ENCODE measurements at places on chromosomes 13 and 19.

DNA sequence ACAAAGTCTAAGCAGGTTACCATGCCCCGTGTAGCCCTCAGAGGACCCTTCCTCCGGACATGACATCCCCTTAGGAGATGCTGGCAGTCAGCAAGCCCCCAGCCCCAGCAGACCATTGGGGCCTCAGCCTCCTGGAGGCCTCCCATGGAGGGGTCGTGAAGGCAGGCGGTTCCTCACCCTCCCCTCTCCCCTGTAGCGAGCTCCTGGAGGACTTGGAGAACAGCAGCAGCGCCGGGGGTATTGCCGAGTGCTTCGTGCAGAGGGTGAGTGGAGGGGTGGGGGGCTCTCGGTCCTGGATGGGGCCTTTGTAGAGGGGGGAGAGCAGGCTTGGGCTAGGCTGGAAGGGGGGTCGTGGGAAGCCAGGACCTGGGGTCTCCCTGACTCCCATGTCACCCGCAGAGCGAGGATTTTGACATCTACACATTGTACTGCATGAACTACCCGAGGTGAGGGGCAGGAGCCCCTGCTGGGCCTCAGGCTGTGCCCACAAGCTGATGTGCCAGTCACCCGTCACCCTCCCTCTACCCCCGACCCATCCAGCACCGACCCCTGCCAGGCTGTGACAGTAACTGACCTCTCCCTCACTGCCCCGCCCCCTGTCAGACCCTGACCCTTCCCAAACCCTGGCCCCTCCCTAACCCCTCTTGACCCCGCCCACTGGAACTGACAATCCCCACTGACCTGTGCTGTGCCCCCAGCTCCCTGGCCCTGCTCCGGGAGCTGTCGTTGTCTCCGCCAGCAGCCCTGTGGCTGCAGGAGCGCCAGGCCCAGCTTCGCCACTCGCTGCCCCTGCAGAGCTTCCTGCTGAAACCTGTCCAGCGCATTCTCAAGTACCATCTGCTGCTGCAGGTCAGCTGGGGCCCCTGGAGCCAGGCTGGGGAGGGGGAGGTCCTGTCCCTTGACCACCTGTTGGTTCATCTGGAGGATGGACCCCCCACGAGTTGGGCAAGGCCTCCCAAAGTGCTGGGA is 4.0 kb downstream of the PLEKHG2 start:
- DNase-seq: no peak

GRCh38 chr13:32063619-32064233 is 32.2 kb downstream of the FRY start:
- DNase-seq: no peak

DNA sequence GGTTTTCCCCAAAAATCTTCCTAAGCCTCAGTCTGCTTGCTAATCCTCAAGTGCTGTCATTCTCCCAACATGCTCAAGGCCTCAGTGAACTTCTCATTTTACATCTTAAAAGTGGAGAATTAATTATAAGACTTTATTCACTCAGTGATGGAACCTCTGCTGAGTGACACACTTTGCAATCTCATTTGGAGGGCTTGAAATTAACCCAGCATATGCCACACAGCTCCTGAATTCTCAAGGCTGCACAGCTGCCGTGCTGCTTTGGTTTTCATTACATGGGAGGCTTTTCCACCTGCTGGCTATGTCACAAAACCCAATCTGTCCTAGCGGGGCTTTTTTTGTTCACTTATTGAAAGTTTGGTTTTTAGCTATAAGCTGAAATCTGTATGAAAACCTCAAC is 28.3 kb upstream of the SERPINE3 start:
- DNase-seq: no peak

DNA sequence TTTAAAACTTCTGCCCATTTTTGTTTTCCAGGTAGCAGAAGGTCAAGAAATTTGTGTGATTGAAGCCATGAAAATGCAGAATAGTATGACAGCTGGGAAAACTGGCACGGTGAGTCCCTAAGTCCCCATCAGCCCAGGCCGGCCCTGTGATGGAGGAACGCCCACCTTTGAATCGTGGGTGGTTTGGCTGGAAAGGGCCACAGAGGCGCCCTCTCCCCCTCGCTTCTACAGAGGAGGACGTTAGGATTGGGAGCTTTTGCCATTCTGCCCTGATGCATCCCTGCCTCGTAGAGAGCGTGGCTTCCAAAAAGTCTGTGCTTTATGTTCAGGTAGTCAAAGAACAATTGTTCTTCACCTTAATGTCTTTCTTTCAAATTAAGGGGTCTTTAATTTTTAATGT is 60.9 kb downstream of the GGACT start:
- DNase-seq: no peak

GRCh38 chr19:1063030-1063908 is 3.7 kb upstream of the ARHGAP45 start:
- no peak for DNase-seq

DNA sequence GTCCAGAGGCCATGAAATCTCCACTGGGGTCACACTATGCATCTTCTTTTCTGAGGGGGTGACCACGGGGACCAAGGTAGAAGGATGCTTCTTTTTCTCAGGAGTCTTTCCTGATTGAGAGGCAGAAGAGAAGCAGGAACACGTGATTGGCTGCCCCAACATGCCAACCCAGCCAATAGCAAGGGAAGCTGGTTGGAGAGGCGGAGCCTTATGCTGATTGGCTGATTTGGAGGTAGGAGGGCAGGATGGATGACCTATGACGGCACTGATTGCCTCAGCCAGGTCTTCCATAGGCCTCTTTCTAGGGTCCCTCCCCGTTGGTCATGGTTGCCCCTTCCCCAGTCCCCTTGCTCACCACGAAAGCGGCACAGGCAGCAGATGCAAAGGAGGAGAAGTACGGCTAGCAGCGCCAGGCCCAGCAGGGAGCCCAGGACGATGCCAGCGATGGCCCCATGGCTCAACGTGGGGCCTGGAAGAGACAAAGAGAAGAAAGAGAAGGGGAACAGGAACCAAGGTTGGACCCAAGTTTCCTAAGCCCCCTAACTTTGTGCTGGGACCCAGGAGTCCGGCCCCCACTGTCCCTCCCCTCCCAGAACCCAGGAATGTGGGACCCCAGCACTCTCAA is 8.0 kb downstream of the VSIG10L start:
- peak; percentile 14 for DNase-seq

- DNase-seq: peak; percentile 28
These were observed 213.3 kb downstream of the MZT1 start for GRCh38 chr13:72514146-72514545.

- peak; percentile 20 for DNase-seq
These were observed 45.9 kb downstream of the SPTBN4 start for GRCh38 chr19:40512473-40513344.

DNA sequence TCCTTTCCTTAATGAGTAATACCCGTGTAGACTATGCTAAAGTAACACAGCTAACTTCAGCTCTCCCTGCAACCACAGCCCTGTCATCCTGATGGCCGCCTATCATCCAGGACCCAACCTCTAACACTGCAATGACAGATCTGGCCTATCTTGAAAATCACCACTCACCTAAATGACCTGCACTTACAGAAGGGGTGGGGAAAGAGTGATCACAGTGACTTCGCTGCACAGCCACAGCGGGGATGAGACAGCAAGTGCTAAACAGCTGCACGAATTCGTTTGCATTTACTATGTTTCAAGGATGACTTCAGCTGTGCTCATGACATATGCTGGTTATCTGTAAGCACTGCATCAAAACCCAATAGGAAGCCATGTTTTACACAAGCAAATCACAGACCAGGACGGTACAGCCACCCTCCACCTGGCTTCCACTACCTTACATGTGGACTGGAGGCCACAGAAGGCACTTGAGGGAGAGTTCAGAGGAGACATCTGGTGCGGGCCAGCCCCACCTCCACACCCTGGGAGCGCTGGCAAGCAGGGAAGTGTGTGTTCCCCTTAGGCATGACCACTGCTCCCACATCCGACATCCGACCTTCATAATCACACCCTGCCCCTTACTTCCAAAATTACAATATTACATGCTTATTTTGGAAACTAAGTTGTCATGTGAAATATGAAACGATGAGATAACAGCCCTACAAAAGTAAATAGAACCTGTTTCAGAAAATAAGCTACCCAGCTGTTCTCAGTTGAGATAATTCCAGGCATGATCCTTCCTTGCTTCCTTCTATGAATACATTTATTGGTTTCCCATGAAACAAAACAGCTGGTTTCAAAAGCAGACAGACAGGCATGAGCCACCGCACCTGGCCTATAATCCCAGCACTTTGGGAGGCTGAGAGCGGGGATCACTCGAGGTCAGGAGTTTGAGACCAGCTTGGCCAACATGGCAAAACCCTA is 95.7 kb downstream of the STK24 start:
- DNase-seq: peak; percentile 58

- no peak for DNase-seq
These were observed 478 bp downstream of the CLC start for GRCh38 chr19:39737351-39737750.

DNA sequence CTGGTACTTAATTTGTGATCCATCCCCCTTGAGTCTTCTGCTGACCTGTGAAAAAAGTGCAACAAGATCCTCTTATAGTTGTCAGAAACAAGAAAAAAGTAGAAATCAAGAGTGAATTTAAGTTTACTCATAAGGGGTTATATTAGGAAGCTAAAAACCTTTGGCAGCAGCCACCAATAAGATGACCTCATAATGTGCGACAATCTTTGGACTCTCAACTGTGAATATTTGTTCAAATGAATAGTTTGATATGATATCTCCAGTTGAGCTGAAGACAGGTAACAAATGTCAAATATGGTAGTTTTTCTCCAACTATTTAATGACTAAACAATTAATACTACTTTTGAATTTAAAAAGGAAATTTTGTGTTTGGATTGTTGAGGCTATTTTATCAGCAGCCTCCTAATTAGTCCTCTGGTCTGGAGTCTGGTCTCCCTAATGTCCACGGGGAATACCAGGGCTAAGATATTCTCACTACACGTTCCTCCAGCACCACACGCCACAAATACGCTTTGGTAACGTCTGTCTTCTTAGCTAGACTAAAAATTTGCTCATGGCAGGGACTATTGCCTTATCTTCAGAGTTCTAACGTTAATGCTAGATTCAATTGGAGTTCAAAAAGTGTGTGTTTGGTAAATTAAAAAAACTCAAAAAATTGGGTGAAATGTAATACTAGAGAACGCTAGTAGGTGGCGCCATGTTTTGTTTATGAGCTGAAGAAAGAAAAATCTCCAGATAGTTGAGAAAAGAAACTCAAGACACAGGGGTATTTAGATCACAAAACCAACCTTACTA is 51.0 kb upstream of the PDX1 start:
- peak; percentile 25 for DNase-seq

DNA sequence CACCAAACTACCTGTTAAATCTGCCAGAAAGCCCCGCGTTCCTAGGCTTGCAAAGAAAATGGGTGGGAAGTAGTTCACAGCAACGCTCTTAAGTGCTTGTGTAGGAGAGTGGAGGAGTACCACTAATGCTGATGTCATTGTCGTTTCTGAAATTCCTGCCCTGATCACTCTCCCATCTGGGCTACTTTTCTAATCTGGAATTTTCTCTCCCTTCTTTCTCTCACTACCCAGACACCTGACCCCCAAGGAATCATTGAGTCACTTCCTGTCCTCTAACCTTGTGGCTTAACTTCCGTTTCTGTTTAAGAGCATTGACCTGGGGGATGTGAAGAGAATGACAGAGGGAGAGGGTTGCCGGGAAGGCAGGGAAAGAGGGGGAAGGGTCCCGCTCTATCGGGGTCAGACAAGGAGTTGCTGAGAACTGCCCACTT is 98.7 kb downstream of the STARD13 start:
- DNase-seq: peak; percentile 90

- peak; percentile 73 for DNase-seq
These were observed at the start of gene PLEKHA4 for GRCh38 chr19:48868114-48868886. Gene PLEKHA4 (minus strand): TSS chr19:48868617. CDS start chr19:48867620, 997 bp downstream.

- no peak for DNase-seq
These were observed 952.1 kb downstream of the SLITRK6 start for GRCh38 chr13:84847107-84847506.

- no peak for DNase-seq
These were observed 183.4 kb downstream of the PTPRS start for GRCh38 chr19:5157186-5157585.

GRCh38 chr13:23003446-23003845 is 177.3 kb upstream of the SGCG start:
- DNase-seq: no peak

DNA sequence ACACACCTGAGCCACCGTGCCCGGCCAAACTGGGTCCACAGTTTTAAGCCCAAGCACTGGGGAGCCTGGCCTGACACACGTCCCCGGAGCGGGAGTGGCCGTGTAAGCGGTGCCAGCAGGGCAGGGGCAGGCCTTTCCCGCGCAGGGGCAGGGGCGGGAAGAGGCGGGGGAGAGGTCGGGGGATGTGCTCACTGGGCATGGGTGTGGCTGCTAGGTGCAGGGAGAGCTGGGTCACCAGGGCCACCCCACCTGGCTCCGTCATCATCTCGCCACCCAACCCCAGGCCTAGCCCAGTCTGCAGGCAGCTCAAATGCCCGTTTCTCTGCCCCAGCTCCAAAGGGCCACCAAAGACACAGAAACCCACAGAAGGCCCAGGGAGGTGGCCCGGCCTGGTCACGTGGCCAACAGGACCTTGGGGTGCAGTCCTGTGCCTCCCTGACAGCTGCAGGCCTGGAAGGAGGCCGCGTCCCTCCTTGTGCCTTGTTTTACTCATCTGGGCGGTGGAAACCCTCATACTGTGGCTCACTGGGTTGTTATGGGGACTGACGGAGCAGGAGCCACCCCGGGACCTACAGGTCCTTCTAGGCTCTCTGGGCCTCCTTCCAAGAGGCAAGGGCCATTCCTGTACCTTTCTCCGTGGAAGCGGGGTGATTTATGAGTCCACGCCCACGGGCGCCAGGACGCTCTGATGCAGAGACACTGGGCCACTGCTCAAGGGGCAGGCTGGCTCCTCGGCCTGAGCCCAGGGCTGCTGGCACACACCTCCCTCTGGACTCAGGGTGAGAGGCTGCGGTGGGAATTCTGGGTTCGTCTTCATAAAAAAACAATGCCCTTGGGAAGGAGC is 27.7 kb downstream of the MAP2K2 start:
- no peak for DNase-seq

- peak; percentile 53 for DNase-seq
These were observed 53.1 kb downstream of the ZNF254 start for GRCh38 chr19:24140099-24140498.

GRCh38 chr13:41554626-41555386 is 97.5 kb downstream of the RGCC start:
- DNase-seq: no peak

DNA sequence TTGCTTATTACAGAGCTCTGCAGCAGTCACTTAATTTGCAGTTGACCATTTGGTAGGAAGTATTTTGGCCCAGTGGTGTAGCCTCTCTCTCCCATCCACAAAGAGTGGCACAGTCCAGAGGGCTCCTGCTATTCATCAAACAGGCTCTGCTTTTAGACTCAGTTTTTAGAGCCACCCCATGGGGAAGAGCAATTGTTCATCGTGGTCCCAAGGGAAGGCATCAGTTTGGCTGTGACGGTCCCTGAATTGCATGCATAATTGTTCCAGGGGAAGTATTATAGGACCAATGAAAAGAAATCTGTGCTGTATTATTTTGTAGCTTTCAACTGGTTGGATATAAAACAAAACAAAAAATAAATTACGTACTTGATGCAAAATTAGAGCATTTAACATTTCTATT is 799.0 kb downstream of the DACH1 start:
- DNase-seq: no peak

GRCh38 chr19:10421240-10422045 is 1.1 kb downstream of the PDE4A start:
- no peak for DNase-seq

- DNase-seq: no peak
These were observed 5.0 kb upstream of the GRIN3B start for GRCh38 chr19:995051-995827.
